ENCODE measurements at places on chromosomes 2 and 18. TPM values are rescaled to one million over a fixed set of nuclear protein-coding genes. Genes with fewer than 3 reads are reported as not detected.

The SPP2 gene
- not detected for total RNA-seq

The CFAP210 gene
- total RNA-seq = not detected

The CDKL4 gene
- not detected for total RNA-seq

The IL1B gene
- not detected for total RNA-seq

The GTF2A1L gene
- 2.5 TPM for total RNA-seq

The TGFA gene
- total RNA-seq = 2.0 TPM

Data from subcutaneous adipose tissue (tissue), 4 donors.